ENCODE measurements at places on chromosomes 4 and X.

GRCh38 chrX:130264573-130264972 lies 4.1 kb downstream of the ZNF280C start:
- peak; percentile 0 for DNase-seq

- DNase-seq = no peak
Observed at GRCh38 chrX:138765051-138765450, 53.5 kb upstream of the FGF13 start.

- DNase-seq = no peak
Observed at GRCh38 chr4:97144199-97144598, 999.1 kb downstream of the STPG2 start.

GRCh38 chr4:98642991-98643426 lies 15.4 kb downstream of the TSPAN5 start:
- no peak for DNase-seq

Measured in AML-193 (cell line).